ENCODE measurements at places on chromosomes 11 and 22.

DNA sequence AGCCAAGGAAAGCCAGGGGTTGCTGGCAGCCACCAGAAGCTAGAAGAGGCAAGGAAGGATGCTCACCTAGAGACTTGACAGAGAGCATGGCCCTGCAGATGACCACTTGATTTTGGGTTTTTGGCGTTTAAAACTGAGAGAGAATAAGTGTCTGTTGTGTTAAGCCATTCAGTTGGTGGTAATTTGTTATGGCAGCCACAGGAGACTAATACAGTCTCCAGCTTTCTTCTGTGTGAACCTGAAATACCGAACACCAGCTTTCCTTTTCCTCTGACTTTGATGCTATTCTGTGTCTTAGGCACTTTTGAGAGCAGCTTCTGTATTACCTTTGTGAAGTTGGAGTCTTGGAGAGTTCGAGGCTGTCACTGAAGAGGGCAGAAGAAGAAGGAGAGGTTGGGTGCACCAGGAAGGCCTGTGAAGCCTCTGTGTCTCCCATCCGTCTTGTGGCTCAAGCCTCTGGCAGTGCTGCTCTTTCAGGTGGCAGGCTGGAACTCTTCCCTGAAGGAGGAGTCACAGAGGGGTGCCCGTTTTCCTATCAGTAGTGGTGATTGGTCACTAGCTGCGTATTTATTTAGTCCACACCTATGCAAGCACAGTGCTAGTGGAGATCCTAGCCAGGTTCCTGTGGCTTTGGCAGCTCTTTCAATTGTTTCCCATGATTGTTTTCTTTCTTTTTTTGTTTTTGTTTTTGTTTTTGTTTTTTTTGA lies 2.5 kb downstream of the TBC1D22A start:
- no peak for DNase-seq

DNA sequence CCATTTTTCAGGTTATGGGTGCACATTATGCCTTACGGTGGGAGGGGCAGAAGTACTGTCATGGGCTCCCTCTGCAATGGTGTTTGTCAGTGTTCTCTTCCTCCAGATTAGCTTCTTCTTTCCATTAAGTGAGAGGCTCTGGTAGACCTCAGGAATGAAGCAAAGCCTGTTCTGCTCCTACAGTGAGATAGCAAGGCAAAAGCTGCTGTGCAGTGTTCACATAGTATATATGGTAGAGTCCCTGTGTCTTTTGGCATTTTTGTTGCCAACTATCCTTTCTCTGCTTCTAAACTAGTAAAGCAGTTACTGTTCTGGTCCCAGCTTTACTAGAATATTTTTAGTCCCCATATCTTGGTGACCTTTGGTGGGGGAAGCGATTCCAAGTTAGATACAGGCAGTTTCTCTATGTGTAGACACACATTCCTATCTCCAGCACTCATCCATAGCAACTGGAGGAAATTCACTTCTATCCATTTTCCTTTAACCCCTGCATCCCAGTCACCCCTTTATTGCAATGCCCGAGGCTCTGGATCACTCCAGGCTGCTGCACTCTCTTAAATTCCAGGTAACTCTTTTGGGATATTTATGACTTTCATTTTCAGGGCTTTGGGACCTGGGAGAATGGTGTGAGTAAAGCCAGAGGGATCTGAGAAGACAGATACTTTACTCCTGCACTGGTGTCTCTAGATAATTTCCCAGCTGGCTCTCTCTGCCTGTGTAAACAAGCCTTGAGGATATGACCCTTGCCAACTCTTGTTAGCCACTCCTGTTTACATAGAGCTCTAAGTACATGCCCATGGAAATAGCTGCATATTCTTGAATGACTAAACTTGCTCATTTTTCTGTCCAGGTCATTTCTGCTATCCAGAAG lies 3.9 kb upstream of the TRIM34 start:
- no peak for DNase-seq

DNA sequence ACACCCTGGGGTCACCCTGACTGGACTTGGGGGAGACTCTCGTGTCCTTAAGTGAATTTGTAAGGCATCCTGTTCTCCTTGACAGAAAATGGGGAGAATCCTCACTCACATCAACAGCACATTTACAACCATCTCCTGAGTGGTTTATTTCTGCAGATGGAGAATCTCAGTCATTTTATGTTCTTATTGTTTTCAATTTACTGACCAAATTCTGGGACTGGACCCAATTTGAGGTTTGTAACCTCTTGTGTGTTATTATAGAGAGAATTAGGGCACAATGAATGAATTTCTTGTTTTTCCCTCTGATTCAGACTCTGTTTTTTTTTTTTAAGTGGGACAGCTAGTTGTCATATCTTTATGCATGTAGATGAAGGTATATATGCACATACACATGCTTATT lies 104.9 kb downstream of the ADAMTS15 start:
- no peak for DNase-seq

DNA sequence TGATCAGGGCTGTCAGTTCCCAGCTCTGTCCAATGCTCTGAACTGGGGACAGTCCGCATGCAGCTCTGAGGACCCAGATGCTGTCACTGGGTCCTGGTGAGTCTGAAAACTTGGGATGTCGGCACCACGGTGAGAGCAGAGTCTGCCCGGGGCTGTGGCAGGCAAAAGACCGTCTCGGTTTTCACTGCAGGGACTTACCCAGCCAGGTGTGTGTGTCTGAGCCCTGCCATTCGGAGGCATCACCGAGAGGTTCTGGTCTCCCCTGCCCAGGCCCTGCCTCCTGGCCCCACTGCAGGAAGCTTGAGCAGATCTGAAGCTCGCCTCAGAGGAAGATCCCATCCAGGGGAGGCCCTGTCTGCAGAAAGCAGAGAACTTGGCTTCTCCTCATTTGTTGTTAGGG lies 5.2 kb downstream of the TP53AIP1 start:
- no peak for DNase-seq

GRCh38 chr22:39181778-39182177 lies 29.3 kb upstream of the CBX7 start:
- no peak for DNase-seq

GRCh38 chr11:124717786-124718651 lies 21.7 kb upstream of the NRGN start:
- no peak for DNase-seq

GRCh38 chr11:35539256-35539655 lies 13.8 kb upstream of the PAMR1 start:
- DNase-seq: no peak

GRCh38 chr11:112523477-112523876 lies 262.8 kb upstream of the PLET1 start:
- peak; percentile 80 for DNase-seq

- no peak for DNase-seq
Observed at GRCh38 chr11:1177771-1178090, 20.0 kb downstream of the MUC5AC start.

DNA sequence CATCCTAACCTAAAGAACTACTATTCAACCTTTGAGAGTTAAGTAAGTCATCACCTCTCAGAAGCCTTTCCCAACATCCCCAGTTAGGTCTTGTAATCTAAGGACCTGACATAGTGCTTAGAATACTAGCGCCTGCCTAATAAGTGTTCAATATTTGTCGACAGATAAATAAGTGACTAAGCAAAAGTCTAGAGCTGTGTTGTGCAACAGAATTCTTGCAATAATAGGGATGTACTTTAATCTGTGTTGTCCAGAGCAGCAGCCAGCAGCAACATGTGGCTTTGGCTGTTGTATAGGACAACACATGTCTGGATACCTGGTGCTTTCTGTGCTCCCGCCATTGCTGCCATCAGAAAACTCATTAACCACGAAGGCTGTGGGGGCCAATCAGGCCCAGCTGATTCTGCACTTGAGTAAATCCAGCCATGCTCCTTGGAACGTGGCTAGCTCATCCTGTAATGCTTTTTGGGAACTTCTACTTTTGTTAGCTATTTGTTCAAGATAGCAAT lies 66.8 kb upstream of the NTM start:
- DNase-seq: no peak

DNA sequence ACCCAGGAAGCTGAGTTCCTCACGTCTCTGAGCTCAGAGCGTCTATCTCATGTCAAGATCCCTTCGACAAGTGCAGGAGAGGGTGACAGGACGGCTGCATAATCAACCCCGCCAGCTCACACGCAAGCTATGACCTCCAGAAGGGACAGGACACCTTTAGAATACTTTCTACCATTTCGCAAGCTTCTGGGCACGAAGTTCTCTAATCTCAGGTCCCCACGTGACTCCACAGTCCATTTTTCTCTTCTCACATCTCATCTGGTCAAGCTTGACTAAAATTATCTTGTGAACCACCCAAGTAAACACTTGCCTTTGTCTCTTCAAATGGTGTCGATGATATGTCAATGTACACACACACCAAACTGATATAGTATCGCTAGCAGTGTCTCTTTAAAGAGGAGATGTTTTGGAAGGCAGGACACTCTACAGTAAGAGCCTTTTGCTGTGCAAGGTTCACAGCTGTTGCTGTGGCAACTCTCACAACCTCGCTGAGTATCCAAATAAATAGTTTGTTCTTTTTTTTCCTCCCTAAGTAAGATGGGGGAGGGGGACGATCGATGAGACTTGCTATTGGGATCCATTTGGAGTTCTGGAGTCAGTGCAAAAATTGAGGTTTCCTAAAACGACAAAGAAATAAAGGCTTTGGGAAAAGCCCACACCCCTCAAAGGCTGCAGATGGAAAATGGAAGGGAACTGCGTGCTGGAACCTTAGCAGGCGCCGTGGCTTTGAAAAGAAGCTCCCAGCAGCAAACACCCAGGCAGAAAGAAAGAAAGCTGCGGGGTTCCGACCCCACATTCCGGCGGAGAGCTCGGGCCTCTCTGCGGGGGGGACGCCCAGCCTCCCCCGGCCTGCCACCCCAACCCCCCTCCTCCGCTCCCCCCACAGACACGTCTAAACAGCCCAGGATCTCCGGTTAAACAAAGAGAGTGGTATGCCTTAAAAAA lies 215.4 kb upstream of the UBASH3B start:
- no peak for DNase-seq

DNA sequence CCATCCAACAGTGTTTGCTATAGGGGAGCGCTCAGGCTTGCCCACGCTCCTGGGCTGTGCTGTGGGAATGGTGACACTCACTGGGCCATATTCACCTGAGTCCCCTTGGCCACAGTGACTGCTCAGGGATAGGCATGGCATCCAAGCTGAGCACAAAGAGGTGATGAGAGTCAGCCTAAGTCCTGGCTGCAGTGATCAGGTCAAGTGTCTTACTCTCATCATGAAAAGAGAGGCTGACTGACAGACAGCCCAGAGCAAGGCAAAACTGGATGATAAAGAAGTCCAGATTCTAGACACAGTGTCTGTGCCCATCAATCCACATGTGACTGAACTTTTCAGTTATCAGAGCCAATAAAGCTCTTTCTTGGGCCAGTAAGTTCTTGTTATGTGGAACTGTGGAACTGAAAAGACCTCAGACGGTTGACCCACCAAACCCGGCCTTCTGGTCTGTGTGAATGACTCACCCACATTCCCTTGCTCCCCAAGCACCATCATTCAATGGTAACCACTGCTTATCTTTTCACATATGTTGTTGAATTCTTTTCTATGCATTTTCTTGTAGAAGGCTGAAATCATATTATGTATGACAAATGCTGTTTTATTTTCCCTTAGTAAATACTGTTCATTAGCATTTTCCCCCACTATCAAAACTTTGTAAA lies 43.2 kb upstream of the YPEL1 start:
- no peak for DNase-seq

GRCh38 chr22:17477391-17477833 lies 85.9 kb upstream of the SLC25A18 start:
- DNase-seq: peak; percentile 60

- DNase-seq: no peak
Observed at GRCh38 chr11:35039076-35039475, 99.9 kb upstream of the CD44 start.

- no peak for DNase-seq
Observed at GRCh38 chr22:41485033-41485432, 16.1 kb downstream of the ACO2 start.

GRCh38 chr22:37610480-37611129 lies 2.0 kb downstream of the GGA1 start:
- peak; percentile 96 for DNase-seq

DNA sequence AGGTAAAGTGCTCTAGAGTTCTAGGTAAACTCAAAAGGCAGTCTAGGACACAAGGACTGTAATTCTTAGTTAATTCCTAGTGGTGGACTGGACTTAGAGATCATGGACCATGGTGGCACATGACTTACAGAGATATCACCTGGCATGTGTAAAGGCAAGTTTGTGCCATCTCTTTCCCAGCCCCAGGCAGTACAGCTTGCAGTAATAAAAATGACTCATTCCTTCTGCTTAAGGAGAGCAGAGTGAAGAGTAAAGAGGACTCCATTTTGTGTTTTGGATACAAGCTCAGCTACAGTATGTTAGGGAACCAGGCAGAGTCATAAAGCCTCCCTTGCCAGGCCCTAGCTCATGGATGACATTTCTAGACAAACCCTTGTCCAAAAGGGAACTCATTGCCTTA lies 629.9 kb downstream of the JRKL start:
- no peak for DNase-seq

DNA sequence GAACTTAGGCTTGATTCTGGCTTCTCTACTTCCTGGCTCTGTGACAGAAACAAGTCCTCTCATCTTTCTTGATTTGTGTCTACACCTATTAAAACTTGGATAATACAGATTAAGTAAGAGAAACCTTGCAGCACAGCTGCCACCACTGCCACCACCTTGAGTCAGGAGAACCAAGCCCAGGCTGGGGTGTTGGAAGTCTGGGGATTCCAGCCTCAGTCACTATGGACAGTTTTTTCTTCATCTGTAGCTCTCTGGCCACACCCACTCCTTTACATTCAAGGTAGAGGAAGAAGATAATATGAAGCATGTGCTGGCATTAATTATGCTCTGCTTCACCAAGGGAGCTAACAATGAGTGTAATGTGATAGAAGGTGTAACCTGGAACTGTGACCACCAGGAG lies 75.7 kb downstream of the RELT start:
- peak; percentile 34 for DNase-seq

DNA sequence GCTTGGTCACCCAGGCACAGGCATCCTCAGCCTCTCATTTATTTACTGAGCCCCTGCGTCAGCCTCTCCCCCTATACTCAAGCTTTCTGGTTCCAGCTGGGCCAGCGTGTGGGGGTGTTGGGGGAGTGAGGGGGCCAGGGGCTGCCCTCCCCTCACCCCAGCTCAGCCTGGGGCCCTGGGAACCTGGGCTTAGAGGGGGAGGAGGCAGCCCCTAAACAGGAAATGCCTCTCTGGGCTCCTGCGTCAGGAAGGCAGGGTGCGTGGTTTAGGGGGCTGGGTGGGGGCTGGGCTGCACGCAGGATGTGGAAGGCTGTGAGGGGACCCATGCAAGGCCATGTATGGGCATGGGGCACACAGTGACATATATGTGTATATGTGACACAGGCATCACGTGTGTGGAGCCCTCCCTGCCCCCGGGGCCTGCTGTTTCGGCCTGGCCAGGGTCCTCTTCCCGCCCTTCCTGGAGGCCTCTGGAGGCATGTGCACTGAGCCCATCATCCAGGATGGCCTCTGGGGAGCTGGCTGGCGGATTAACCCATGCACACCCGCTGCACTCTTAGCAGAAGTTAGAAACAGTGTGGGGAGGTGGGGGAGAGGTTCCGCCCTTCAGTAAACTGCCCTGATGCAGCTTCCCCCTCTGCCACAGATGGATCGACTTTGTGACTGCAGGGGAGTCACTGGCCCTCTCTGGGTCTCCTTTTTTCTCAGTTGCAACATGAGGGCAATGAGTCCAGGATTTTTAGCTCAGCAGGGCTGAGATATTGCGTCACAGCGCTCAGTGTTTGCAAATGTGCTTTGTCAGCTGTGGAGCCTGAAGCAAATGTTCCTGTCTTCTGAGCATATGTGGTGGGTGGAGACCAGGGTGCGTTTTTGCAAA lies 1.1 kb upstream of the CD248 start:
- DNase-seq: peak; percentile 79
